Stimulated activated CD4-positive, alpha-beta T cell treated with anti-CD3 and anti-CD28 coated beads, TNF-alpha, amount 100 ng/mL, for 1 hour (primary cell): ENCODE measurements at places on chromosomes 12 and 14.

- no peak for DNase-seq
Measured at GRCh38 chr14:80587096-80587724, 354.3 kb downstream of the CEP128 start.

GRCh38 chr12:6112004-6112403 is 12.5 kb downstream of the VWF start:
- no peak for DNase-seq

DNA sequence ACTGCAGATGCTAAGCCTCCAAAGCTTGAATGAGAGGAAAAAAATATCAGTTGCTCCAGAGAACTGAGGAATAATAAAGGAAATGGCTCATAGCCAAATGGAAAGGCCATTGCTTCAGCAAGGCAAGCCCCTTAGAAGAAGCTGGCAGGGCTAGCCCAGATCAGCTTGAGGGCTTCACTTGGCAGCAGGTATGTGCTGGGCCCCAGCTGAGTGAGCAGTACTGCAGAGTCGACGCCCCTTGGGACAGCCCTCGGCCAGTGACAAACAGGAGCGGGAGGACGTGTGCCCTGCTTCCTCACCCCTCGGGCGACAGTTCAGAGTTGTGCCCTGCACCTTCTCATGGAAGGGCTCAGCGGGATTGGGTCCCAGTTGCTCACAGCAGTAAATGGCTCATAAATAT is 1031.2 kb upstream of the TMEM132C start:
- DNase-seq = no peak

DNA sequence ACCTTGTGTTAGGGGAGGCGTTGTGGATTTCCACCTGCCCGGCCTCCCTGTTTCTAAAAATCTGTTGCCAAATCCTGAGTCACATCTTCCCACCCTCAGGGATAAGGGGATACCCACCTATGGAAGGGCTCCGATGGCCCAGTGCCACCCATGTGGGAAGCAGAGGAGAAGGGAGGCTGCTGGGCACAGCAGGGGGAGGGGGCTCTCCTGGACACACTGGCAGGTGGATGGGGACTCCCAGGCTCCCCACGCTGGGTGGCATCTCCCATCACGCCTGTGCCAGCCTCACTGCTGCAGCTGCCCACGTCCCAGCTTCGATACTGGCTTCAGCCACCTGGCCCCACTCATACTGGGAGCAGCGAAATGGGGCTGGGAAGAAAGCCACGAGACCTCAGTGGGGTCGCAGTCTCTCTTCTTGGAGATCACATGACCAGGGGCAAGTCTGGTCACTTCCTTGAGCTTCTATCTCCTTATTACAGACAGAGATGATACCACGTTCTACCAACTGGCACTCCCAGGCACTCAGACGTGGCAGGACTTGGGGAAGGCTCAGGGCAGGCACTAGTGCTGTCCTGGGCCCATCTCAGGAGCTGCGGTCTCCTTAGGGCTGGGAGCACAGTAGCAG is 72.2 kb downstream of the PITPNM2 start:
- no peak for DNase-seq

DNA sequence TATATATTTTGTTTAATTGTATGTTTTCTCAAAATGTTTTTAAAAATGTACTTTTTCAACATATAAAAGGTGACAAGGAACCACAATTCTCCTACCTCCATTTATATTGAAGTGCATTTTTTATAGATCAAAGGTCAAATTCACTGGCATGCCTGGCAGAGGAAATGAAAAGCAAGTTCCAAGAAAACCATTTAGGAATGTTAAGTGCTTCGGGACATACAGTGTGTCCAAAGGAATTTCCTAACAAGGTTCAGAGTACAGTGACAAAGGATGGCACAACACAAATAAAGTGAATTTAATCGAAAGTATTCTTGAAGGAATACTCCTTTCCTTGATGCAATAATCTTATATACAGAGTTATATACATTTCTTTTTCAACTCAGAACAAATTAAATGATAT is 242.3 kb downstream of the CCER1 start:
- no peak for DNase-seq

DNA sequence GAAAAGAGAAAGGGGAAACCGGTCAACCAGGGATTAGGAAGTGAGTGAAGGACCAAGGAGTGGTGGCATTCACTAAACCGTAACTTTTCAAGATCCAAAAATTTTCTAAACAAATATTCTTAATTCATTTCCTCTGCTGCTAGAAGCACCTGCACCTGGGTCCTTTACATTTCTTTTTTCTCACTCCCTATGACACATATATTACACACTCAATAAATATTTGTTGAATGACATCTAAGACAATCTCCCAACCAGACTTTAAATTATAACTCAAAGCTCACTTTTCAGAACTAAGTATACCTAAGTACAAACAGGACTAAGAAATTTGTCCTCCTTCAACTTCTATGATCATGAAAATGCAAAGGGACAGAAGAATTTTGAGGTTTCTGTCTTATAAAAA is 11.1 kb downstream of the TTC5 start:
- DNase-seq = no peak

- DNase-seq = no peak
Measured at GRCh38 chr12:116474331-116474730, 84.8 kb upstream of the MAP1LC3B2 start.

DNA sequence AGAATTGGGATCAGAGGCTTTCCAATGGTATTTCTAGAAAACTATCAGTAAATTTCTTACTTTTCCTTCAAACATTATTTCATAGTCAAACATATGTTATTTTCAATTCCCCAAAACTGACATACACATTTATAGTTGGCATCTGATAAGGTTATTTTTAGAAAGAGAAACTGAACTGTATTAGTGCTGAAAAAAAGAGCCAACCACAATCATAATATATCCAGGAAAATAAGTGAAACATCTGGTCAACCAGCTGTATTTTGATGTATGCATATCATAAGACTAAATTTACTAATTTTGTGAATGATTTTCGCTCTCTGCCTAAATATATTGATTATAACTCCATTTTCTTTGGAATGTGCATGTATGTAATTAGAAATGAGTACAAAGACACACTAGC is 554.2 kb downstream of the FLRT2 start:
- no peak for DNase-seq

DNA sequence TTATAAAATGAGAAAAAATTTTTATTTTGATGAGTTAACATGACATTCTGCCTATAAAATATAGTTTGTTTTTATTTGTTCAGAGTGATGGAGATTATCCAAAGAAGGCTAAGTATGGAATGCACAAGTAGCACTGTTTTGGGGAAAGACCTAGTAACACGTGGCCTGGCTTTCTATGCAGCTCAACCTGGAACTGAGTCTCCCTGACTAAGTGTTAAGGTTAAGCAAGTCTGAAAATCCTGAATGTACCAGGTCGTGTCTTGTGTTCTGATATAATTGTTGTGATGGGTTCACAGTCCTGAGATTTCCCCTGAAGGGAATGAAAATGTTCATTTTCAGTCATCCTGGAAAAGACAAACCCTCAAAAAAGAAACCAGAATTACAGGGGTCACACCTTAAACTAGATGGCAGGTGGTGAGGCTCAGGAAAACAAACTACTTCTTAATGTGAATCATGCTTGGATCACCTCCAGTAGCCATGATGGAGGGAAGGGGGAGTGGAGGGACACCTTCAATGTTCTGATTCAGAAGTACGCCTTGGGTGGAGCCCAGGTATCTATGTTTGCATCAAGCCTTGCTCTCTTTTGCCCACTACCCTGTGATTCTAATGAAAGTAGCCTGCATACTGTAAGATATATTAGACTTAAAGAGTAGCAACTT is 236.8 kb downstream of the ALX1 start:
- no peak for DNase-seq

GRCh38 chr12:51911788-51912711 is 4.7 kb downstream of the ACVRL1 start:
- DNase-seq = no peak

- DNase-seq = no peak
Measured at GRCh38 chr12:51306507-51306906, 17.5 kb downstream of the BIN2 start.

- DNase-seq = no peak
Measured at GRCh38 chr12:114671066-114671442, 12.9 kb downstream of the TBX3 start.

GRCh38 chr12:132171293-132171967 is 27.2 kb downstream of the NOC4L start:
- no peak for DNase-seq

- DNase-seq = no peak
Measured at GRCh38 chr12:116257215-116257614, 20.3 kb downstream of the MED13L start.

- no peak for DNase-seq
Measured at GRCh38 chr14:74267588-74267987, 28.3 kb downstream of the VSX2 start.

DNA sequence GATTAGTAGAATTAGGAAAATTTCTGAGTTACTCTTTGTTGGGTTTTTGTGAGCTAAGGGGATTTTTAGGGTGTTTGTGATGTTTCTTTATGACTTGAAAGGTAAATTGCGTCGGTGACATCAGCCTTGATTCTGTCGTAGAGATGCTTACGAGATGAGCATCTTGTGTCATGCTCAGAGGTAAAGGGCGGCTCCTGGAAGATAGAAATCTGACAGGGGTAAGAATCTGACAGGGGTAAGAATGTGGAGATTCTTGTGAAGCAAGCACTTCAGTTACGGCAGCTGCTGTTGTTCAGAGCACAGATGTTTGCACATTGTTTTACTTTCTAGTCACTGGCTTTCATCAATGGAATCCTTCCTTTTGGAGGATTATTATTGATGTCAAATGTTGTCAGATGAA is 22.5 kb downstream of the EML1 start:
- no peak for DNase-seq

DNA sequence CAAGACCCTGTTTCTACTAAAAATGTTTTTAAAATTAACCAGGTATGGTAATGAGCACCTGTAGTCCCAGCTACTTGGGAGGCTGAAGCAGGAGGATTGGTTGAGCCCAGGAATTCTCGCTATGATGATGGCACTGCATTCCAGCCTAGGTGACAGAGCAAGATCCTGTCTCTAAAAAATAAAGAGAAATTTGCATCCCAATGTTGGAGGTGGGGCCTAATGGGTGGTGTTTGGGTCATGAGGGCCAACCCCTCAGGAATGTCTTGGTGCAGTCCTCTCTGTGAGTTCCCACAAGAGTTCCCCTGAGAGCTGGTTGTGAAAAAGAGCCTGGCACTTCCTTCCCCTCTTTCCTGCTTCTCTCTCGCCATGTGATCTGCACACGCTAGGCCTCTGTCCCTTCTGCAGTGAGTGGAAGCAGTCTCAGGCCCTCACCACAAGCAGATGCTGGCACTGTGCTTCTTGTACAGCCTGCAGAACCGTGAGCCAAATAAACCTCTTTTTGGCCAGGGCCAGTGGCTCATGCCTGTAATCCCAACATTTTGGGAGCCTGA is 11.3 kb downstream of the ACOT6 start:
- DNase-seq = no peak

DNA sequence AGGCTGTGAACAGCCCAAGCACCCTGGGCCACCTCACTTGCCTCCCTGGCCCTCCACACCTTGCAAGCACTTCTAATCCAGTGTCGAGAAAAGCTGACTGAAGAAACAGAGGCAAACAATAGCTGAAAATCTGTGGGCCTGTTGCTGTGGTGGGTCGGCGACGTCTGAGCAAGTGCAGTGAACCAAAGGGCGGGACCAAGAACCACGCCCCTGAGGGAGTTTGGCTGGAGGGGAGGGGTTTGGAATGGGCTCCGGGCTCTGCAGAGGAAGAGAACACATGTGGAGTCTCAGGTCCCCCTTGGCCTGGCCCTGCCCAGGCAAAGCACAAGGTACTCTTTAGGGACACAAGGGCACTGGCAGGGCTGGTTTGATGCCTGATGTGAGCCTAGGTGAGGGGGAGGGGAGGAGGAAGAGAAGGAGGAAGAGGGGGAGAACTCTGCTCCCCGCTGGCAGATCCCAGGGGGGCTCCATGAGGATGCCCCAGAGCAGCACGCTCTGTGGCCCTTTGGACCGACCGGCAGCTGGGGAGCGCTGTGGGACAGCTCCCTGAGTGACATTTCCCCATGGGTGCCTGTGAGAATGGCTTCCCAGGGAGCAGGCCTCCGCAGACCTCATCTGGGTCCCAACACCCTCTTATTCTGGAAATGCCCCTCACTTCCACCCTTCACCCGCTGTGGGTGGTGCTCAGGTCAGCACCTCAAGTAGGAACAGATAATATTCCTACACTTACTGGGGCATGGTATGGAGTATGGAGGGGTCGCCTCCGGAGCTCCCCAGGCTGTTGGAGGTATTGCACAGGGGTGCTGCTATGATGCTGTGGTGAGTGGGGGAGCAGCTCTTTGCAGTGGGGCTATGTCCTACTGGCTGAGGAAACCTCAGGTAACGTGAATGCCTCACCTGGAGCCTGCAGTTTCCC is 85.5 kb downstream of the CPSF2 start:
- DNase-seq = no peak

DNA sequence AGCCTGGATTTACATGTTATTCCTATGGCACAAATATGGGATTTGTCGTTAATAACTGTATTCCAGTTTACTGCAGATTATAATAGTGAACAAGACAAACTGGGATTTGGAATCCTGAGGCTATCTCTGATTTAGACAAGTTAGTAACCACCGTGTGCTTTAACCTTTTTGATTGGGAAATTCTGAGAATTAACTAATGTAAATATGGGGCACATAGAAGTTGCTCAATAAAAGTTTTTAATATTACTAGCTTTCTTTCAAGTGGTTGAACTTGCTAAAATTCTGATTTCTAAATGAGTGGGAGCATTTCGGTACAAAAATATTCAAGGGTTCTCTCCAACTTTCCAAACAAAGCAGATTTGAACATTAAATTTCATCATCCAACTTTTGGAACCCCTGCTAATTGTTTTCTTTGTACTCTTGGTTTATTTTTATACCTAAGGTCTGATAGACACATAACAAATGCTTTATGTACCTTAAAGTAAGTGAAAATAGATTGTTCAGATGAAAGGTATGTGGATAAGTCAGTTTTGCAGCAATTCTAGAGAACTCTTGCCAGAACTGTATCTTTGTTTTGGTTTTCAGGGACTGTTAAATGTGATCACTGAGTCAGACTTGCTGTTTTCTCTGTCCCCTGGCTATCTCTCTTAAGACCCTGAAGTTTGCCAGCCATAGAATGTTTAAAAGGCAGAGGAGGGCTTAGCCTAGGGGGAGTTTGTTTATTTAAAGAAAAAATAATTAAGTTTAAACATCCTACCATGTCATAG is 57.5 kb downstream of the FRS2 start:
- DNase-seq = no peak

GRCh38 chr14:69696204-69696527 is 70.8 kb upstream of the SRSF5 start:
- no peak for DNase-seq

GRCh38 chr14:40398981-40399380 is 966.7 kb upstream of the FBXO33 start:
- DNase-seq = no peak

DNA sequence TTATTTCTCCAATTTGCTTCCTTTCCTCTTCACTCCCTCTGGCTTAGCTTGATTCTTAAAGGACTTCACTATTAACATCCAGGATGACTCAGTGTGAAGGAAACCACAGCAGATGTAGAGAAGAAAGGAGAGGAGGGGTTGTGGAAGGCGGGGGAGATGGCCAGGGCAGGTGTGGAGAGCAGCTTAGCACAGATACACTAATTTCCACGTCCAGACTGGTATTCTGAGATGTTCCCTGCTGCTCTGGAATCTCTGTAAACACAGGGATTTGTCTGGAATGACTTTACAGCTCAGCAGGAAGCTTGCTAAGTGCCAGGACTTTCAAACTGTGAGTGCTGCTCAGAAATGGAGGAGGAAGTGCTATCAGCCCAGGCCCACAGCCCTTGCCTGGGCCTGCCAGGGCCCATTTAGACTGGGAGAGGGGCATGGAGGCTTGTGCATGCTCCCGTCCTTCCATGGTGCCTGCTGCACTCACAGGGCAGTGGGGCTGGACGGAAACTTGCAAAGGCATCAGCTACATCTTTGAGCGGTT is 202.5 kb upstream of the DDHD1 start:
- no peak for DNase-seq
